Neural crest cell (in vitro differentiated cells): ENCODE measurements at places on chromosomes 4 and X. TPM values are rescaled to one million over a fixed set of nuclear protein-coding genes. Genes with fewer than 3 reads are reported as not detected.
A peak's percentile ranks its signal among the peaks of the same experiment; 100 is the strongest.

- DNase-seq, result no peak
These were observed 282.5 kb upstream of the RASGEF1B start for GRCh38 chr4:81754169-81754568.

GRCh38 chrX:103585411-103586313, at the start of gene TCEAL4:
Gene TCEAL4, plus strand, starts transcription at chrX:103585515. Its CDS starts 1,161 bp downstream, at chrX:103586676.
- no peak for DNase-seq

DNA sequence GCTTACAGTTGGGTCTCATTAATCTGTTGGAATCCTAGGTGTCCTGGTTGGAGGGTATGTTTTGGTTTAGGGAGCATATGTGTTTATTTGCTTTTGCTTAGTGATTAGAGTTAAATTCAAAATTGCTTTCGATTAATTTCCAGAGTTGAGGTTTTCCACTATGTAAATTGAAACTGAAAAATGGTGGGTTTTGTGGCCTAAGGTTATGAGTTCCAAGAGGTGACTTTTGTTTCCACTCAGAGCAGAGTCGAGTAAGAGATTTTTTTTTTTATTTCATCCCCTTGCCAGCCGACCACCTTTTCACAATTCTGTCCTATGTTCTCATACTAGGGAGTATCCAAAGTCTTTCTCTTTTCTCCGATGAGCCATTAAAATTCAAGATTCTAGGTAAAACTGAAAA, 66.9 kb downstream of the GRIA2 start:
- no peak for DNase-seq

- no peak for DNase-seq
These were observed 1.4 kb downstream of the BMP2K start for GRCh38 chr4:78777576-78777940.

- no peak for DNase-seq
These were observed 26.3 kb downstream of the CXCL1 start for GRCh38 chr4:73895201-73896175.

DNA sequence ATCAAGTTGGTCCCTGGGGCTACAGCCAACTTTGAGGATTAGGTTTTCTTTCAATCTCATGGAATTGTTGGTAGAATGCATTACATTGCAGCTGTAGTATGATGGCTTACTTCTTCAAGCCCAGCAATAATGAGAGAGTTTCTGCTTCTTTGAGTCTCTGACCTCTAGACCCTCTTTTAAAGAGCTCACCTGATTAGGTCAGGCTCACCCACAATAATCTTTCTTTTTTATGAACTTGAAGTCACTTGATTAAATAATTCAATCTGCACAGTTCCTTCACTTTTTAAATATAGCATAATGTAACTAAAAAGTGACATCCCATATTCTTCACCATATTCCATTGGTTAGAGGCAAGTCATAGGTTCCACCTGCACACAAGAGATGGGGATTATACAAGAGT, 547.5 kb upstream of the CT83 start:
- DNase-seq, result no peak

- DNase-seq, result no peak
These were observed 27.0 kb downstream of the MBNL3 start for GRCh38 chrX:132461886-132462285.

DNA sequence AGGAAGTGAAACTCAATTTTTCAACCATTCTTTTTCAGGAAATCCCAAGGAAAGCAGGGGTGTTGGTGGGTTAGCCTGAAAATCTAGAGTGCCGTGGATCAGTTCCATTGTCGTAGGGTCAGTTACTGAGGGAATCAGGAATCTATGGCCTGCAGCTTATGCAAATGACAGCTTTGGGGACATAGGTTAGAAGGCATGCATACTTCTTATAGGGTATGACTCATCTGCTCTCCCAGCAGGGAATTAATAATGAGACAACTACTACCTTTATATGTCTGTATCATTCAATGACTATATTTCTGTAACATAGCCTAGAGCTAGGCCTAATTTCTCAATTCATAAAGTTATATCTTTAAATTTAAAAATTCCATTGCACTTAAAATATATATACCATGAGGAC, 36.6 kb downstream of the ZNF41 start:
- no peak for DNase-seq

DNA sequence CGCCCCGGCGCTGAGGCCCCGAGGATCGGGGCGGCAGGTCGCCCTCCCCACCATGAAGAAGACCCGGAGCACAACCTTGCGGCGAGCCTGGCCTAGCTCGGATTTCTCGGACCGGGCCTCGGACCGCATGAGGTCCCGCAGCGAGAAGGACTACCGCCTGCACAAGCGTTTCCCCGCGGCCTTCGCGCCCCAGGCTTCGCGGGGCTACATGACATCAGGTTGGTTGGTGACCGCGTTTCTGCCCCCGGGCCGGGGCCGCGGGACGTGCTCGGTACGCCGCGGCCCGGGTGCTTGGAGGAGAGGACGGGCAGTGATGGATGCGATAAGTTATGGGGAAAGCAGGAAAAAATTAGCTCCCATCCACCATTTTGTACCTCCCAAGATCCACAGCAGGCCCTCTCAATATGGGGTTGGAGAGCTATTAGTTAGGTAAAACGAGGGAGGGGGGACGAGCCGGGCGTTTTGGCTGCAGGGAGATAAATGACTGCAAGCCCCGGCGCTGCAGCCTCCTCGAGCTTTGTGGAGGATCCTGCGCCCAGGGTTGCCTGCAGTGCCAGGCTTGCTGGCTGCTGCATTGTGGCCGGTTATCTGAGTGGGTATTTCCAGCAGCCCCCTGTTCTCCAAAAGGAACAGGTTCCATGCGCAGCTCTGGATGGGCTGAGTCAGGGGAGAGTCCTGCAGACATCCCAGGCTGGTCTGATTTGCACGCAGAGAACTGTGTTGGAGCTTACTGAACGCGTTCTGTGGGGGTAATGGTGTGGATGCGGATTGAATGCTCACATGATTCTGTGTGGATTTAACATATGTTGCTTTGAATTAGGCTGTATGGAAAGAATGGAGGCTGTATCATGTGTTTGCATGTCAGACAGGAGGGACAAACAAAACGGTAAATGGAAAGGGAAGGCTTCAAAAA, 1.9 kb downstream of the STOX2 start:
- DNase-seq, result peak; percentile 36

GRCh38 chr4:118842055-118842454, 6.1 kb upstream of the SEC24D start:
- no peak for DNase-seq

- DNase-seq, result no peak
These were observed 25.1 kb upstream of the CLDN34 start for GRCh38 chrX:9942086-9942485.

- no peak for DNase-seq
These were observed 609 bp downstream of the NR3C2 start for GRCh38 chr4:148441624-148441985.

DNA sequence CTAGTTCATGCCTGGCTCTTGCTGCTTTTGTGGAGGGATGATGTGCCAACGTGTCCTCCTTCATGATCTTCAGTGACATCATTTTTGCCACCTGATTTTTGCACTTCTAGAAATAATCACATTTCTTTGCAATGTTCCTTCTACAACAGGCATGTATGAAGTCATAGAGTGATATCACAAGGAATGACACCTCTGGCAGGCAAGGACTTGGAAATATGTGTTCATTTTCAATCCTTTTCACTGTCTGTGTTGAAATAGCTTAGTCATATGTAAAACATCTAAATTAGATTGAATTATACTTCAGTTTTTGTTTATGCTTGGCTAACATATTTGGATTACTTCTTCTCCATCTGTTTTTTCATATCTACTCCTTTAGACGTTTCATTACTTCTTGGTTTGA, 221.2 kb upstream of the STK26 start:
- DNase-seq, result no peak

DNA sequence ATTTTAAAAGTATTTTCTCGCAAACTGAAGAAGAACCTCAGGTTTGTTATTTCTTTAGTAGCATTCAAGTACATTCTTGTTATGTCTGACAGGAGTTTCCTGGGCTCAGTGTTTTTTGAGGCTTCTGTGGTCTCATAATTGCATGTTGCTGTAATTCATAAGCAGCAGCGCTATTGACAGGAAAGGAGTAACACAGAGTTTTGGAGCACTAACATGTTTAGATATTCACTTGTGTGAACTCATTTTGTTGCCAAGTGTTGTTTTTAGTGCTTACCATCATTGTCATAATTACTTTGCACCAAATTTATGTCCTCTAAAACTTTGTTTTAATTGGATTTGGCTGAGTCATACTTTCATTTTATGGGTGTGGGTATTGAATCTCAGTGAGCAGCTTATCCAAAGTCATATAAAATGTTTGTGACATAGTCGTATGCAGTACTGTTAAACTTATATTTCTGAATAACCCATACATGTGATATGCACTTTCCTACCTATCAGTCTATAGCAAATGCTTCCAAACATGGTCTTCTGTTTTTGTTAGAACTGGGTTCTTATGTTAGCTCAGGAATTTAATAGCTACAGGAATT, 358.7 kb upstream of the CTSO start:
- no peak for DNase-seq

DNA sequence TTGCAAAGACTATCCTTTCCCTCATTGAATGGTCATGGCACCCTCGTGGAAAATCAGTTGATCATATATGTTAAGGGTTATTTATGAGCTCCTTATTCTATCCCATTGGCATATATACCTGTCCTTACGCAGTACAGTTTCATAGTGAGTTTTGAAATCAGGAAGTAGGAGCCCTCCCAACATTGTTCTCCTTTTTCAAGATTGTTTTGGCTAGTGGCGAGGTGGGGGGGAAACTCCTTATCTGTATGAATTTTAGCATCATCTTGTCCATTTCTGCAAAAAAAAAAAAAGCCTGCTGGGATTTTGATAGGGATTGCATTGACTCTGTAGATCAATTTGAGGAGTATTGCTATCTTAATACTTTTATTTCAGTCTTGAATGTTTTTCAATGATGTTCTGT, 2.5 kb upstream of the USP9X start:
- no peak for DNase-seq

GRCh38 chr4:174716986-174717770, 111.9 kb downstream of the GLRA3 start:
- DNase-seq, result no peak

DNA sequence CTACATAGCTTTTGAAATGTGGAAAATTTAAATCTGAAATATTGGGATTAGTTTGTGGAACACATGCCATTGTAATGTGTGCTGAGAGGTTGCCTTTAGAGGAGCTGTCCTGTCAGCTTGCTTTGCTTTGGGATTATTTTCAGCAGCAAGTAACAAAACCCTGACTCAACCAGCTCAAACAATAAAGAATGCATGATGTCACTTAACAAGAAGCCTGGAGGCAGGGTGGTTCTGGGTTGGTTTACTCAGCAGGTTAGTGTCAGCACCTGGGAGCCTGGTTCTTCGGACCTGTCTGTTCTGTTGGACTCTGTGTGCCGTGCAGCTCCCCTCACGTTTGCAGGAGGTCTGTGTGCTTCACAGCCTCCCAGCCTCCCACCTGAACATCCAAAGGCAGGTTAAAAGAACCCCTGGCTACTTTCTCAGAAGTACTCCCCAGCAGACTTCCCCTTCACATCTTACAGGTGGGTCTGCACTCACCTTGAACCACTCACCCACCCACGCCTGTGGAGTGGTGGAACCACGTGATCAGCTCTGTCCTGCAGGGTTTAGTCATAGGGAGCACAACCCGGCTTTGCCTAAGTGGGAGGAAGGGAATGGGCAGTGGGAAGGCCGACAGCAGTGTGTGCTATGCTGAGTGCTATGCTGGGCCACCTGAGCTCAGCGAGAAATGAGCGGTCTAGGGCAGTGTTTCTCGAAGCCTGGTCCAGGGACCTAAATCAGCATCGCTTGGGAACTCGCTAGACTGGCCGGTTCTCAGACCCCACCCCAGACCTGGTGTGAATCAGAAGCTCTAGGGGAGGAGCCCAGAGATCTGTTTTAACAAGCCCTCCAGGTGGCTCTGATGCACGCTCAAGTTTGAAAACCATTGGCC, 20.4 kb downstream of the TMEM131L start:
- no peak for DNase-seq

- DNase-seq, result peak; percentile 32
These were observed 379 bp downstream of the PDGFC start for GRCh38 chr4:156971165-156971675.

- no peak for DNase-seq
These were observed 944.4 kb upstream of the FTHL17 start for GRCh38 chrX:32016195-32016594.

GRCh38 chr4:8553991-8554405, 26.2 kb upstream of the GPR78 start:
- no peak for DNase-seq

DNA sequence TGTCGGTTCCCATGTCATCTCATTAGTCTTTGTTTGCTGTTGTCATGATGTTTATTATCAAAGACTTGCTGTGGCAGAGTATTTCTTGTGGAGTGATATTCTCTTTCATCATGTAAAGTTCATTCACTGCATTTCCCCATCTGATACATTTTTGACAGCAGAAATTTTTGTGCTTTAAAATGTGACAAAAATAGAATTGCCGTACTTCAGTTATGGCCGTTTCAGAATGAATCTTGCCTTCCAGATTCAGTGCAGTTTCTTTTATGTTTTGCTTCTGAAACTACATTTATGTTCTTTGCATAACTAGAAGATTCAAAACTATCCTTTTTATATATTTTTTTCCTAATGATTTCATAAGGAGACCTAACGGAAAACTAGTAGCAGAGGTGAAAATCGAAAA, 10.0 kb downstream of the CSTF2 start:
- no peak for DNase-seq

DNA sequence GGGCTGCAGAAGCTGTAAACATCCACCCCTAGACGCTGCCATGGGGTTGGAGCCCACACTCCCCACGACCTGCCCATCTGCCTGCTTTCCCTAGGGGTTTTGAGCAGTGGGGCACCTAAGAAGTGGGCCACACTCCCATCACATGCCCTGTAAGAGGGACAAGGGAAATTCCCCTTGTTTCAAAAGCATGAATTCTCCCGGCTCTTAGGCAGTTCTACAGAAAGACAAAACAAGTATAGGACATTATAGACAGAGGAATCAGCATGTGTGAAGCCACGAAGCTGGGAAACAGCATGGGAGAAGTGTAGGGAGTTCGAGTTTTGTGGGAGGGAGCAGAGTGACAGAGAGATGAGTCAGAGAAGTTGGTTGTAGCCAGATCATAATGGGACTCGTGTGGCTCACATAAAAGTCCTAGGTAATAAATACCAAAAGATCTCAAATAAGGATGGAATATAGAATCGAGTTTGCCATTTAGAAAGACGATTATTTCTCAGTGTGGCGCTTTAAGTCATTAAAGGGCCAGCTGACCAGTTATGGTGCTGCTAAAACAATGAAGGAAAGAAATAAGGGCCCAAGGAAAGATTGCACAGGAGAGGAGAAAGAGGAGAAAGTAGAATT, 23.9 kb downstream of the APOO start:
- no peak for DNase-seq

Gene TMEM156
- total RNA-seq, result not detected in 2 replicates

Gene MTCP1
- total RNA-seq, result 10.7 and 15.3 TPM in 2 replicates

Gene SNCA
- total RNA-seq, result 29.6 and 29.7 TPM in 2 replicates

Gene STATH
- total RNA-seq, result not detected in 2 replicates

Gene IL9R
- total RNA-seq, result not detected in 2 replicates

Gene EPHA5
- 0.05 and 0.07 TPM in 2 replicates for total RNA-seq

Gene LPAR4
- total RNA-seq, result 17.3 and 20.1 TPM in 2 replicates

Gene AR
- 6.3 and 7.9 TPM in 2 replicates for total RNA-seq

Gene PHEX
- total RNA-seq, result 0.47 and 0.57 TPM in 2 replicates

Gene SUPT20HL2
- not detected in 2 replicates for total RNA-seq

Gene DDX53
- total RNA-seq, result not detected in 2 replicates

Gene GAB1
- total RNA-seq, result 27.2 and 29.2 TPM in 2 replicates

Gene SMIM10L2A
- 3.5 and 3.8 TPM in 2 replicates for total RNA-seq

Gene MAGEA2
- not detected in 2 replicates for total RNA-seq
